ENCODE measurements at places on chromosomes 3 and 15.

DNA sequence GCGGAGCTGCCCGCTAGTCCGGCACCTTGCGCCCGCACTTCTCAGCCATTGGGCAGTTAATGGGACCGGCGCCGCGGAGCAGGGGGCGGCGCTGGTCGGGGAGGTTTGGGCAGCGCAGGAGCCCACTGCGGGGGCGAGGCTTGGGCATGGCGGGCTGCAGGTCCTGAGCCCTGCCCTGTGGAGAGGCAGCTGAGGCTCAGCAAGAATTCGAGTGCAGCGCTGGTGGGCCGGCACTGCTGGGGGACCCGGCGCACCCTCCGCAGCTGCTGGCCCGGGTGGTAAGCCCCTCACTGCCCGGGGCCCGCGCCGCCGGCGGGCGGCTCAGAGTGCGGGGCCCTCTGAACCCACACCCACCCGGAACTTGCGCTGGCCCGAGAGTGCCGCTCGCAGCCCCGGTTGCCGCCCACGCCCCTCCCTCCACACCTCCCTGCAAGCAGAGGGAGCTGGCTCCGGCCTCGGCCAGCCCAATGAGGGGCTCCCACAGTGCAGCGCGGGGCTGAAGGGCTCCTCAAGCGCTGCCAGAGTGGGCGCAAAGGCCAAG lies 835.0 kb downstream of the TBL1XR1 start:
- no peak for DNase-seq

- DNase-seq, result no peak
Measured at GRCh38 chr15:37094915-37095711, 5.2 kb downstream of the MEIS2 start.

GRCh38 chr3:36942638-36943248 lies 2.1 kb downstream of the TRANK1 start:
- no peak for DNase-seq

DNA sequence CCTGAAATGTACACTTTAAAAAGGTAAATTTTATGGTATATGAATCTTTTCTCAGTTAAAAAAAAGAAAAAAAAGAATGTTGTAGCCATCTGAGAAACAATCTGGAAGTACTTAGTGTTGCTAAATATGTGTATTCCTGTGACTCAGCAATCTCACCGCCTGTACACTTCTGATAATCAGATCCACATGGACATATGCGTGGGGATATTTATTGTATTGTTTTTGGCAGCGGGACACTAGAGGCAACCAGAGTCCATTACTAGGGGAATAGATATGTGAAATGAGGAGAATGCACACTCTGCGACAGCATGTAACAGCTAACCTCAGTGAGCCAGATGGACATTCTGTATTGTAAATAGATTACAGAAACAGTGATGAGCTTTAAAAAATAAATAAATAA lies 65.4 kb downstream of the AQP9 start:
- DNase-seq, result peak; percentile 96

DNA sequence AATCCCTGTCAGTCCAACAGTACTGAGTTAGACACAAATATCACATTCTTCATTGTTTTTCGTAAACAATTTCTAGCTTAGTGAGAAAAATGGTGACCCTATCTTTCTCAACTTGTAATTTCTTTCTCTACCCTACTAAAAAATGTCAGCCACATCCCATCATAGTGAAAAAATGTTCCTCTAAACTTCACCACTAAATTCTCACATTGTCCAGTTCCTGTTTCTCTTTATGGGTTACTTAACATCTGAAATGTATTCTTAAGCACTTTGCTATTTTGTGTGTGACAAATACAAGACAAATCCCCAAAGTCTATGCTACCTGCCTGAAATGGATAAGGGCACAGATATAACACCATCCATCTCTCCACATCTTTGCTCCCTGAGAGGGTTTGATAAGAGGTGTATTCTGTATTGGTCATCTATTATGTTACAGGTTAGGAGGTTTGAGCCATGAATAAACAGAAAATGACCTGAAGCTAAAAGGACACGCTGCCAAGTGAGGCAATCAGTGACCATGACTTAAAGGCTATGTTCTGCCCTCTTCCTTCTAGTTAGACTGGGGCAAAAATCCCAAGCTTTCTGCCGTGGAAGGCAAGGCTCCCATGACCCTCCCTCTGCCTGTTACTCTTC lies 118.2 kb downstream of the GADL1 start:
- no peak for DNase-seq

DNA sequence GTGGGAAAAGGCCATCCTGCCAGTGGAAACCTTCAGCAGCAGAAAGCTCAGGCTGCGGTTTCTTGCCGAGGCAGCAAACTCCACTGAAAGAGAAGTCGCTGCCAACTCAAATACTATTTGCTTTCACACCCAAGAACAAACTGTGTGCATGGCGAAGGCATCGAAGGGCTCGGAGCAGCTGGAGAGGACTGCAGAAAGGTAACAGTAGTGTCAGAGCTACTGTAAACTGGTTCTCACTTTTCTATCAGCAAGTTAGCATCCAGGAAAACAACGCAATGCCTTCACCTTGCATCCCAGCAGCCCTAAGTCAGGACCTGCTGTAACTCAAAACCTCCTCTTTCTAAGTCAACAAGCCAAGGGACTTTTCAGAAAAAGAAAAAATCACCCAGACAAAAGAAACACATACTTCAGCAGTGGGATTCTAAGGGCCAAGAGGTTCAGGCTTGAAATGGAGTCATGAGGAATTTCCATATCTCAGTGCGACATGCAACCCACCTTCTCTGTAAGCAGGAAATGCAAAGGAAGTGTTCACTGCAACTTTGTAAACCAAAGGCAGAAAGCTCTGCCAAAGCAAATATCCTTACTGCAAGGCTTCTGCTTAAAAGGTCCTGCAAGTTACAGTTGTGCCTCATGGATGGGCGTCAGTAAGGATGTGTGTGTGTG lies 193.5 kb downstream of the FOXP1 start:
- DNase-seq, result no peak

DNA sequence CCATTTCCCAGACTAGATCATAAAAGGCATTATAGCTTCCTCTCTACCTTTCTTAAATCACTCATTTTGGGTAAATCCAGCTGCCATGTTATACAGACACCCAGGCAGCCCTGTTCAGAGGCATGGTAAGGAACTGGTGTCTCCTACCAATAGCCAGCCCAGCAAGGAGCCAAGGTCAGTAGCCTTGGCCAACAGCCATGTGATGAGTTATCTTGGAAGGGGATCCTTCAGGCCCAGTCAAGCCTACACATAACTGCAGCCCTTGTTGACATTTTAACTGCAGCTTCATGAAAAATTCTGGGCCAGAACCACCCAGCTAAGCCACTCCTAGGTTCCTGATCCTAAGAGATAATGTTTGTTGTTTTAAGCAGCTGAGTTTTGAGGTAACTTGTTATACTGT lies 29.0 kb upstream of the ZMAT3 start:
- DNase-seq, result no peak

GRCh38 chr3:169579116-169579710 lies 84.3 kb downstream of the MECOM start:
- DNase-seq, result no peak

- DNase-seq, result no peak
Measured at GRCh38 chr3:71045917-71046282, 537.6 kb downstream of the FOXP1 start.

- no peak for DNase-seq
Measured at GRCh38 chr15:35505141-35505540, 40.8 kb downstream of the DPH6 start.

GRCh38 chr3:42099020-42099765 lies 8.0 kb downstream of the TRAK1 start:
- DNase-seq, result no peak

- no peak for DNase-seq
Measured at GRCh38 chr15:64634576-64635498, 140.6 kb downstream of the RBPMS2 start.

- DNase-seq, result no peak
Measured at GRCh38 chr3:195881276-195881988, 26.9 kb downstream of the TNK2 start.

DNA sequence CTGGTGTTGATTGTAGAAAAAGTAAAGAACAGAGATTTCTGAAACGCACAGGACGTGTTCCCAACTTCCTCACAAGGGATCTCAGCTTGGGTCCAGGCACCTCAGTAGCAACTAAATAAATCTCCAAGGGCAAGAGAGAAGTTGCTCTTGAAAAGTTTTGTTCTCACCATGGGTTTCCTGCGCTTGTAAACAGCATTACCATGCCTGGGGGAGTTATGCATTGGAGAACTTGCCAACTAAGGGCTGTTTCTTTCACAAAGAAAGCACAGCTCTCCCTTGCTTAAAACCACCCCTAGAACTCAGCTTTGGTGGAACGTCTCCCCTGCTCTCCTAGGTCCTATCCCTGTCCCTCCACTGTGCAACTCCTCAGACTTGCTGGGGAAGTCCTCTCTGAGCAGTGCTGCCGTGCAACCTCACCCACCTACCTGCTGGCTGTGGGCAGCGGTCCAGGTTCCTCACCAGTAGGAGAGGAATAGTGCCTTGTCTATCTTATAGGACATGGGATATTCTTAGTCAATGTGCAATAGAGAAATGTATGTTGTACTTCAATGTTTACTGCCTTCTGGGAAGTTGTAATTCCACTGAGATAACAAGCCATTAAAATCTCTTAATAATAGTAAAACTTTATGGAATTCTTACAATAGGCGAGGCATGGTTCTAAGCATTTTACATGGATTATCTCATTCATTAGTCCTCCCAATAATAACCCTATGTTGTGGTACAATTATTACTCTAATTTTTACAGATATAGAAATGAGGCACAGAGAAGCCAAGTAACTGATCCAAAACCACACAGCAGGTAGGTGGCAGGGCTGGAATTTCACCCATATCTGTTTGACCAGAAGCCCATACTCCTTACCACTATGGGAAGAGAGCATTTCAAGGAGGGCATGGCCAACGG lies 51.5 kb downstream of the UMPS start:
- no peak for DNase-seq

- peak; percentile 70 for DNase-seq
Measured at GRCh38 chr15:99703603-99704443, 29.4 kb downstream of the LYSMD4 start.

DNA sequence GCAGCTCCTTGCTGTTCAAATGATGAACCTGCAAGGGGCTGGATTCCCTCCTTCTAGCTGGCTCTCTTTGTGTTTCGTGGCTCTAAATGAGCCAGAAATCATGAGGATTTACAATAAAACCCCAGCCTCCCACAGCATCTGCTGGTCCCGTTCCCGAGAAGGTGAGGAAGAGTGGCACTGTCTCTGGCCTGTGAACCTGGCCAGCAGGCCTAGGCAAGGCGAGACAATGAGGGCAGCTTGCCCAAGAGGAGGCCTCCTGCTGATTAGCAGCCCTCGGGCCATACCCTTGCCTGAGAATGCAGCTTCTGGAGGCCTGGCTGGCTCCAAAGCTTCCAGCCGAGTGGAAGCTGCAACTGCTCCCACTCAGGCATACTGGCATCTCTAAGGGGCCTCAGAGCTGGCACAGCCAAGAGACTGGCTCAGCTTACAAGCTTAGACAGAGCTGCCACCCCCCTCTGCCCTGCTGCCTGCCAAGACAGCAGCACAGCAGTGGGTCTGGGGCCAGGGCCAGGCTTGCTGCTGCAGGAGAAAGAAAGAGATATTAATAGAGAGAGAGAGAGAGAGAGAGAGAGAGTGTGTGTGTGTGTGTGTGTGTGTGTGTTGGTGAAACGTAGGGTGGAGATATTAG lies 76.5 kb downstream of the HMG20A start:
- peak; percentile 63 for DNase-seq

GRCh38 chr3:12902181-12902999 lies 61.0 kb upstream of the RPL32 start:
- DNase-seq, result no peak

GRCh38 chr3:142056656-142057330 lies 92.6 kb downstream of the TFDP2 start:
- DNase-seq, result no peak

- DNase-seq, result no peak
Measured at GRCh38 chr3:147341727-147342126, 64.6 kb downstream of the ZIC4 start.

GRCh38 chr3:13072239-13072599 lies 1.0 kb downstream of the IQSEC1 start:
- no peak for DNase-seq

GRCh38 chr3:14853271-14853951 lies 34.6 kb downstream of the FGD5 start:
- DNase-seq, result no peak

DNA sequence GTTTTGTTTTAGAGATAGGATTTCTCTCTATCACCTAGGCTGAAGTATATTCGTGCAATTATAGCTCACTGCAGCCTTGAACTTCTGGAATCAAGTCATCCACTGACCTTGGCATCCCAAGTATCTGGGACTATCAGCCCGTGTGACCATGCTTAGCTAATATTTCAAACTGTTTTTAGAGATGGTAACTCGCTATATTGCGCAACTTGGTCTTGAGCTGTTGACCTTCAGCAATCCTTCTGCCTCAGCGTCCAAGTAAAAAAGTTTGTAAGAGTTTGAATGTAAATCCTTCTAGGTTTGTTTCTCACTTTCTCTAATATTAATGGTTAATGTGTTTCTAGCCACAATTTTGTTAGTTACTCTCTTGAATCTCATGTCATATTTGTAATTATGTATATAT lies 1243.5 kb upstream of the CADM2 start:
- no peak for DNase-seq

DNA sequence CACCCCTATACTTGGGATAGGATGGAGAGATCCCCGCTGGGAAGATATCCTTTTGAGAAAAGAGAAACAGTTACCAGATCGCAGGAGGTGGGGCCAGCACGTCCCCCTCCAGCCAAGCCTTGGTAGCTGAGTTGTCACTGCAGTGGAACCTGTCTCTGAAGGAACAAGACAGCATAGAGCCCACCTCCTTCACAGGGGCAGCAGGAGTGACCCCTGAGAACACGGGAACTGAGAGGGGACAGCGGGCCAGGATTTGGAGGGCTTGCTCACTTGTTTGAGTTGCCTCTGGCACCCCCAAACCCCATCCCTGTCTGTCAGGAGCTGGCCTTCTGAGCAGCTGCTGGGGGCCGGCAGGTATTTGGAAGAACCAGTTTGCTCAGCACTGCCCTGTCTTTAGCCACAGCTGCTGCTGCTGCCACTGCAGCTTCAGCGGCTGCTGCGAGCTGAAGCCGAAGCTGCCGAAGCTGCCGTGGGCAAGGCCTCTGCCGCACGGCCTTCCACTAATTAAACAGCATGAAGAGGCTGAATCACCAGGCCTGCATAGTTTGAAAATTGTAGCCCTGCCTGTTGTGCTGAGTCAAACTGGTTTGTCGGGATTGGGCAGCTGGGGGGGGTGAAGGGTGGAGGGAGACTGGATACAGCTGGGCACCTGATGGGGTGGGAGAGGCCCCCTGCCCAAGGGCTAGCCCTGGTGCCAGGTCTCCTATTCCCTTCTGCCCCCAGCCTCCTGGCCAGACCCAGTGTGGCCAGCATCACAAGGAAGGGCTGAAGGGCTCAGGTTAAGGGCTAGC lies 4.0 kb downstream of the EPHB3 start:
- DNase-seq, result peak; percentile 69

DNA sequence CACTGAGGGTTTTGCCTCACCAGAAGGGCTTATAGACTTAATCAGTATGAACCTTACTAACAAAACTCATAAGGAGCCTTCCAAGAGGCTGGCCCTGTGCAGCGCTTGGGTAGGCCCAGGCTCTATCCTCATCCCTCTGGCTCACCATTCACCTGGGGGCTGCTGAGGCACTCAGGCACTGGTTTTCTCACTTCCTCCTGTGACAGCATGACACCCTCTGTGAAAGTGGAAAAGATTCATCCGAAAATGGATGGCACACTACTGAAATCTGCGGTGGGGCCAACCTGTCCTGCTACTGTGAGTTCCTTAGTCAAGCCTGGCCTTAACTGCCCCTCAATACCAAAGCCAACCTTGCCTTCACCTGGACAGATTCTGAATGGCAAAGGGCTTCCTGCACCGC lies 41.3 kb downstream of the PSMD6 start:
- no peak for DNase-seq

- no peak for DNase-seq
Measured at GRCh38 chr3:25471081-25471768, 43.2 kb downstream of the RARB start.

GRCh38 chr15:58587486-58587885 lies 155.7 kb downstream of the LIPC start:
- DNase-seq, result no peak
